ENCODE measurements at places on chromosomes 16 and 17. TPM values are rescaled to one million over a fixed set of nuclear protein-coding genes. Genes with fewer than 3 reads are reported as not detected.
A peak's percentile ranks its signal among the peaks of the same experiment; 100 is the strongest.

DNA sequence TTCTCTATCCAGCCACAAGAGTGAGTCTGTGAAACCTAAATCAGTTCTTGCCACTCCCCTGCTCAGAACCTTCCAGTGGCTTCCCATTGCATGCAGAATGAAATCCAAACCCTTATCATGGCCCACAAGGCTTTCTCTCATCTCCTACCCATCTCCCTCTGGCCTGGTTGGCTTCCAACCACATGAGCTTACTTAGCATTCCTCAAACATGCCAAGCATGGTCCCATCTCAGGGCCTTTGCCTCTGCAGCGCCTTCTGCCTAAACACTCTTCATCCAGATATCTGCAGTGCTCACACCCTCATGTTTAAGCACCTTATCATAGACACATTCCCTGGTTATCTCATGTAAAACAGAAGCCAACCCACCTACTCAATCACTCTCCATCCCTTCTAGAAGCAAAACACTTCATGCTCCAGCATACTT lies 15.5 kb downstream of the TK2 start:
- no peaks in the 10 kb centered on the region for H3K27me3 ChIP-seq
- no peak overlapping the region for H3K4me3 ChIP-seq
- H3K36me3 ChIP-seq, result no peaks in the 10 kb centered on the region
- no peak overlapping the region for H3K27ac ChIP-seq
- DNase-seq, result no peak

GRCh38 chr17:40796846-40797245 lies 2.9 kb downstream of the KRT28 start:
- no peaks in the 10 kb centered on the region for H3K36me3 ChIP-seq
- no peak overlapping the region for H3K27ac ChIP-seq
- no peak overlapping the region for H3K4me3 ChIP-seq
- H3K4me1 ChIP-seq, result no peaks in the 10 kb centered on the region

The CAPNS2 gene
- total RNA-seq, result not detected

- H3K27ac ChIP-seq, result no peak overlapping the region
- DNase-seq, result no peak
- H3K27me3 ChIP-seq, result no peaks in the 10 kb centered on the region
- H3K4me1 ChIP-seq, result peaks cover 43% of the 10 kb centered on the region
- no peak overlapping the region for H3K4me3 ChIP-seq
Observed at GRCh38 chr17:64358261-64358788, 32.3 kb downstream of the PECAM1 start.

The PRSS22 gene
- total RNA-seq, result not detected

- H3K4me3 ChIP-seq, result no peak overlapping the region
- DNase-seq, result no peak
- peaks cover 21% of the 10 kb centered on the region for H3K36me3 ChIP-seq
Observed at GRCh38 chr16:88653101-88653500, 2.2 kb upstream of the CYBA start.

GRCh38 chr17:8632061-8632460 lies 1.5 kb upstream of the MYH10 start:
- H3K36me3 ChIP-seq, result no peaks in the 10 kb centered on the region
- H3K27me3 ChIP-seq, result peaks cover 51% of the 10 kb centered on the region
- no peak overlapping the region for H3K27ac ChIP-seq
- no peak overlapping the region for H3K4me3 ChIP-seq
- DNase-seq, result no peak

The EVI2B gene
- 16.4 TPM for total RNA-seq

The CCL16 gene
- total RNA-seq, result not detected

GRCh38 chr17:81151278-81151677 lies 14.0 kb upstream of the PVALEF start:
- H3K36me3 ChIP-seq, result no peaks in the 10 kb centered on the region
- H3K4me3 ChIP-seq, result no peak overlapping the region
- H3K27me3 ChIP-seq, result peaks cover 2% of the 10 kb centered on the region
- no peak overlapping the region for H3K27ac ChIP-seq
- no peak for DNase-seq
- no peaks in the 10 kb centered on the region for H3K4me1 ChIP-seq

The SNRNP25 gene
- total RNA-seq, result 39.4 TPM

DNA sequence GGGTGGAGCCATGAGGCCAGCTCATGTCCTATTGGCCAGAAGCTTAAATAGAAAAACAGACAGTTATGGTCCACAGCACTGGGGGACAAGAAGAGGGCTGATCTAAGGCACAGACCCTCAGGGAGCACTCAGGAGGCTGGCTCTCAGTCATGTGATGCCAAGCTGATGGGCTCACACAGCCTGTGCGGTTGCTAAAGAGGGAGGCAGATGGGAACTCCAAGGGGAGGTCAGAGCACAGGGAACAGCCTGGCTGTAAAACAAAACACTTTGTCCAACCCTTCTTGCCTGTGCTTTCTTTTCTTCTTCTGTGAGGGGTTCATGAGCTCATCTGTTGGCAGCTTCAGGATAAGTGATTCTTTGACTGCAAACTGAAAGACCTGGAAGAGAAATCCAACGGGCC lies 27.2 kb downstream of the CNTNAP1 start:
- peaks cover 58% of the 10 kb centered on the region for H3K36me3 ChIP-seq
- no peak overlapping the region for H3K4me3 ChIP-seq
- H3K27ac ChIP-seq, result no peak overlapping the region

DNA sequence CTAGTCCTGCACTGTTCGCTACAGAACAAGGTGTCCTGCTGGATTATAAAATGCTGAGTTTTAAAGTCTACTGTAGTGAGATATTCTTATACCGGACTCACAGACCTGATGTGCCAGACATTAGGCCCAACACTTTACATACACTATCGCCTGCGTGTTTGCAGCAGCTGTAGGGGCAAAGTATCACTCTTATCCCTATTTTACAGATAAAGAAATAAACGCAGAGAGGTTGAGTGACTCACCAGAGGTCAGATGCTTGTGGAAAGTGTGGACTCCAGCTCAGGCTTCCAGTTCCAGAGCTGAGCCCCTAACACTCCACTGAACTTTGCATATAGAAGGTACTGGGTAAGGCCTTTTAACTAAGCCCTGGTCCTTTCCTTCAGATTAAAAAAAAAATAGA lies 47.4 kb downstream of the PLXDC1 start:
- no peaks in the 10 kb centered on the region for H3K27me3 ChIP-seq
- no peak overlapping the region for H3K27ac ChIP-seq
- peaks cover 27% of the 10 kb centered on the region for H3K4me1 ChIP-seq
- no peaks in the 10 kb centered on the region for H3K36me3 ChIP-seq
- no peak for DNase-seq
- H3K4me3 ChIP-seq, result no peak overlapping the region

- peaks cover 36% of the 10 kb centered on the region for H3K4me1 ChIP-seq
- H3K36me3 ChIP-seq, result peaks cover 18% of the 10 kb centered on the region
- H3K27me3 ChIP-seq, result peaks cover 10% of the 10 kb centered on the region
- peak; percentile 32 for DNase-seq
- no peak overlapping the region for H3K4me3 ChIP-seq
Observed at GRCh38 chr17:79835953-79836509, 3.2 kb downstream of the CBX4 start.

- no peak for DNase-seq
- H3K27me3 ChIP-seq, result no peaks in the 10 kb centered on the region
- peaks cover 54% of the 10 kb centered on the region for H3K36me3 ChIP-seq
- peaks cover 44% of the 10 kb centered on the region for H3K4me1 ChIP-seq
Observed at GRCh38 chr17:78391051-78391431, 12.6 kb downstream of the PGS1 start.

DNA sequence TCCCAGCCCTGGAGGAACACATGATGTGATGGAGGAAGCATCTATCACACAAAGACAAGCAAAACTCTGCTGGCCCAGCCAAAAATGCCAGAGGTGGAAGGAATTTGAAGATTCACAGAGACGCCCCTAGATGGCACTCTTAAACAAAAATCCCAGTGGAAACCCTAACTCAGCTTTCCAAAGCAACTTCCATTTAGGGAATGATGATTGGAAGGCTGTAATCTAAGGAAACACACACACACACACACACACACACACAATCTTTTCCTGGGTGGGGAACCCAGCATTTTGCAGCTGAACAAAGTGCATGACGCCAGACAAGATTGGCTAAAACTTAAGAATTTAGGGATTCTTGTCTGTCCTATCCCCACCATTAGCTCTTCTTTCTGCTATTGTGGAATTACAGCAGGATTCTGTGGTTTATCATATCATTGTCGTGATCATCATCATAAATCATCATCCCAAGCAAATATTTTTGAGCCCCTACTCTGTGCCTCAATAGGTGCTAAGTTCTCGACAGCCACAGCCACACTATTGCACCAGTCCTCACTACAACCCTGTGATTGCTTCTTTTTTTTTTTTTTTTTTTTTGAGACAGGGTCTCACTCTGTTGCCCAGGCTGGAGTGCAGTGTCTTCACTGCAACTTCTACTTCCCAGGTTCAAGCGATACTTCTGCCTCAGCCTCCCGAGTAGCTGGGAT lies 1.6 kb upstream of the LDAF1 start:
- no peak overlapping the region for H3K27ac ChIP-seq
- H3K27me3 ChIP-seq, result no peaks in the 10 kb centered on the region
- no peaks in the 10 kb centered on the region for H3K36me3 ChIP-seq

DNA sequence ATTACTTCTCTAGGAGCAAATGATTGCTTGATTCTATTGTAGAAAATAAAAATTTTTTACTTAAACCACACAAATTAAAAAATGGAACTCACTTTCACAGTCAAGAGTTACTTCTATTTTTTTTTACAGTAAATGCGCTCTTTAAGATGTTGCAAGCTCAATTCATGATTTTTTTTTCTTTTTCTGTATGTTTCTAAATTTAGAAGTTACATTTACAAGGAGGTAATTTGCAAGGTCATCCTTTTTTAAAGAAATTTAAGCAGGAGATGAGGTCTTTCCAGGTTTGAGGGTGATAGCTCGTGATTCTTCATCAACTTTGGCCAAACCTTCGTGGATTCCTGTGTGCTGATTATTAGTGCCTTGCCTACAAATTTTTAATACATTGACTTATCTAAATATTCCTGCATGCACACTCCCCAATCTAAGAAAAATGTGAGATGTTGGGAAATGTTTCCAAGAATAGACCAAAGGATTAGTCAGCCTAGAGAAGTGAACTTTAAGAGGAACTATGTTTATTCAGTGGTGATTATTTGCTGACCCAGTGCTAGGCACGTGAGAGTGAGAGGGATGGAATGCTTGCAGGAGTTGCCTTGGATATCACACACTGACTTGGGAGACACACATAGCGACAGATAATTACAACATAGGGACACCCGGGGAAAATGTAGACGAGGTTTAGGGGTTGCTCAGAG lies 429.8 kb downstream of the MAF start:
- peaks cover 5% of the 10 kb centered on the region for H3K27me3 ChIP-seq
- peaks cover 9% of the 10 kb centered on the region for H3K4me1 ChIP-seq
- no peak for DNase-seq
- H3K27ac ChIP-seq, result no peak overlapping the region

GRCh38 chr17:34542700-34543336 lies 36.6 kb upstream of the TMEM132E start:
- DNase-seq, result peak; percentile 73
- peaks cover 22% of the 10 kb centered on the region for H3K27me3 ChIP-seq
- H3K27ac ChIP-seq, result no peak overlapping the region
- no peaks in the 10 kb centered on the region for H3K36me3 ChIP-seq
- no peaks in the 10 kb centered on the region for H3K4me1 ChIP-seq

DNA sequence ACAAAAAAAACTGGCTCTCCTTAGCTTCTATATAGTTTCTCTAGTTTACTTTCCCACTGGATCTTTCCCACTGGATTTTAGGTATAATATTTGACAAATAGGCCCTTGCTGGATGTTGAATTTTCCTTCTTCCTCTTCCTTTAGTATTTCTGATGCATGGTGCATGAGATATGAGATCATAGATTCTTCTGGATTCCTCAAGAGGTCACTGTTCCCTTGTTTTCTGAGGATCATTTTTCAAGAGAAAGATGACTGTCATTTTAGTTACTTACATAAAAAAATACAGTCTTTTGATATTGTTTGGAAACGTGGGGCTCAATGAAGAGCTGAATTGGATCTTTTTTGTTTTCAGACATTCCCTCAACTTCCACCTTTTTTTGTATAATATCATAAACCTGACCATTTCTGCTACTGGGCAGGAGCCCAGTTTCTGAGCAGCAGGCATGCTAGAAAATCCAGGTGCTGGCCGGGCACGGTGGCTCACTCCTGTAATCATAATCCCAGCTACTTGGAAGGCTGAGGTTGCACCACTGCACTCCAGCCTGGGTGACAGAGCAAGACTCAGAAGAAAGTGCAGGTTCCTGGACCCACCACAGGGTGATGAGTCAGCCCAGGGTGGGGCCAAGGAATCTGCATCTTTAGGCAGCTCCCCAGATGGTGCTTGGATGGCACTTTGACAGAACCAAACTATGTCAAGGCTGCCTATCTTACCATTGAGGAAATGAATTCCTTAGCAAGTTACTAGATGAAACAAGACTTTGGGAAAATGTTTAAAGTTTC lies 70.3 kb downstream of the SDR42E1 start:
- no peaks in the 10 kb centered on the region for H3K27me3 ChIP-seq
- H3K36me3 ChIP-seq, result no peaks in the 10 kb centered on the region
- peak; percentile 7 for DNase-seq
- H3K27ac ChIP-seq, result no peak overlapping the region

The PLEKHM1 gene
- 20.0 TPM for total RNA-seq

The RAPGEFL1 gene
- total RNA-seq, result 3.8 TPM

GRCh38 chr16:67731753-67732095 lies 12.6 kb upstream of the GFOD2 start:
- H3K4me3 ChIP-seq, result no peak overlapping the region
- no peaks in the 10 kb centered on the region for H3K27me3 ChIP-seq
- no peak overlapping the region for H3K27ac ChIP-seq

DNA sequence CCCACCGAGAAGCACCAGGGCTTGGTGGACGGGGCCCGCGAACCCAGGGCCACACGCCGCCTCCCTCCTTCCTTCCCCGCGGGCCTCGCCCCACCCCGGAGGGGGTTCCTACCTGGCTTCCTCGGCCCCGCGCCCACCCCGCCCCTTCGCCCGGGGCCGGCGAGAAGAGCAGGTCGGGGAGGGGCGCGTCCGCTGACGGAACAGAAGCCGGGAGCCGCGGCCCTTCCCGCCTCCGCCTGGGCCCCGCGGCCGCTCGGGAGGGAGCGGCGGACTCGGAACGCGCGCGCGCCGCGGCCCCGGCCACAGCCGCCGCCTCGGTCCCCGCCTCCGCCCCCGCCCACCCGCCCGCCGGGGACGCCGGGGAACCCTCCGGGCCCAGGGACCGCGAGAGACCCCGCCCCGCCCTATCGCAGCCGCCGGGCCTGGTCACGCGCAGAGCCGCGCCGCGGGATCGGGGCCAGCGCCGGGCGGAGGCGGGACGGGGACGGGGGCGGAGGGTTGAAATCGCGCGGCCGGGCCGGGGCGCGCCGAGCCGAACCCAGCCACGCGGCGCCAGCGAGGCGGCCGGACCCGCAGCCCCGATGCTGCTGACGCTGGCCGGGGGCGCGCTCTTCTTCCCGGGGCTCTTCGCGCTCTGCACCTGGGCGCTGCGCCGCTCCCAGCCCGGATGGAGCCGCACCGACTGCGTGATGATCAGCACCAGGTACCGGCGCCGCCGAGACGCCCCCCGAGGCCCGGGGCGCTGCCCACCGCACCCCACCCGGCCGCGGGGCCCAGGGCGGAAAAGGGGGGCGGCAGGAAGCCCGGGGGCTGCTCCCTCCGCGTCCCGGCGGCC lies at the start of gene TLCD3A:
Gene TLCD3A (plus strand): TSS at position 530 of the 835 bp plus-strand sequence. CDS start 52 bp downstream, at position 582.
- H3K27ac ChIP-seq, result peak within 1 kb of the TSS; percentile 90
- H3K36me3 ChIP-seq, result peaks cover 30% of the 10 kb centered on the region
- peaks cover 17% of the 10 kb centered on the region for H3K4me1 ChIP-seq

Measured in activated CD8-positive, alpha-beta T cell treated with anti-CD3 and anti-CD28 coated beads for 36 hours (primary cell).